Activated CD4-positive, alpha-beta T cell treated with anti-CD3 and anti-CD28 coated beads, Interleukin-2, amount 50 U/mL, for 24 hours (primary cell): ENCODE measurements at places on chromosomes 11 and 22.

DNA sequence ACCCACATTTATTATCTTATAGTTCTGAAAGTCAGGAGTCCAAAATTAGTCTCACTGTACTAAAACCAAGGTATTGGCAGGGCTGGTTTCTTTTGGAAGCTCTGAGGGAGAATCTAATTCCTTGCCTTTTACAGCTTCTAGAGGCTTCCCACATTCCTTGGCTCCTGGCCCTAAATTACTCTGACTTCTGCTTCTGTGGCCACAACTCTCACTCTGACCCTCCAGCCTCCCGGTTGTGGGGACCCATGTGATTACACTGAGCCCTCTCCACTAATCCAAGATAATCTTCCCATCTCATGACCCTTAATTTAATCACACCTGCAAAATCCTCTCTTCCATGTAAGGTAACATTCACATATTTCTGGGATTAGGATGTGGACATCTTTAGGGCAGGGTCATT, 110.9 kb downstream of the ARL14EP start:
- DNase-seq = no peak

- DNase-seq = no peak
These were observed 167.8 kb downstream of the C11orf91 start for GRCh38 chr11:33532720-33533385.

DNA sequence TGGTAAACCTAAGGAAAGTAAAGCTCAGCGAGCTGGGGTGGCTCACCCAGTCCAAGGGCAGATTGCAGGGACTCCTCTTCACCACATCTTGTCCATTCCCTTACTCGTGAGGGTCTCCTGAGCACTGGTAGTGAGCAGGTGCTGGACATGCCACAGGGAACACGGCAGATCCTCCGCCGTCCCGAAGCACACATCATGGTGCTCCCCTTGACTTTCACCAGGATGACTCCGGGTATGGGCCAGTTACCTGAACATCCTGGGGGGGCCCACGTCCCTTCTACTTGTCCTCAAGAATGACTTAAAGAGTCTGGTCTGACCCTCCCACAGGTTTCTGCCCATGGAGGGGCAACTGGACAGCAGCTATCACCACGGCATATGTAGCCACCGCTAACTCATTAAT, 8.0 kb upstream of the SF1 start:
- no peak for DNase-seq

DNA sequence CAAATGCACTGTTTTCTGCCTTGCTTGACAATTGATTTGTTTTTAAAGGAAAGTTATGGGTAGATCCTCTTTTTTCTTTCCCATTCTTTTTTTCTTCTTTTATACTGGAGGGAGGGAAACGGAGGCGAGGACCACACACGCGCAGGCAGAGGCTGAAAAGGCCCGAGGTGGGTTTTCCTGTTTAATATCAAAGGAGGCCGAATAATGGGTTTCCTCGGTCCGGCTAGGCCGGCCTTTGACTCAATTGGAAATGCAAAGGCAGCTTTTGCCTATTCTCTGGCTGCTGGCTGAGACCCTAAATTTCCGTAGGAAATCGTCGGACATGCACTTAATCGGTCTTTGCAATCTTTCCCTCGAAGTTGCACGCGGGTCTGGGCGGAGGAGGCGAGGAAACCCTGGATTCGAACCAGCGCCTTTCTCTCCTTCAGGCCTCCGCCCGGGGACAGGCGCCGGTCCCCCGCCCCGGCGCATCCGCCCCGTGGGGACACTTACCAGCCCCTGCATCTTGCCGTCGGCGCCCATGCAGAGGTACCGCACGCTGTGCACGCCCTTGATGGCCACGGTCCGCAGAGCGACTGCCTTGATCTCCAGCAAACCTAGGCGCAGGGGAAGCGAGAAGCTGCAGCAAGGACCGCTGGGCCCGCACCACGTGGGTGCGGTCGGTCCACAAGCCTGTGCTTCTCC, 911 bp downstream of the FGF19 start:
- DNase-seq = no peak

GRCh38 chr11:119432484-119433357, 9.7 kb upstream of the THY1 start:
- no peak for DNase-seq

GRCh38 chr11:80146232-80146631, 705.4 kb upstream of the TENM4 start:
- no peak for DNase-seq

DNA sequence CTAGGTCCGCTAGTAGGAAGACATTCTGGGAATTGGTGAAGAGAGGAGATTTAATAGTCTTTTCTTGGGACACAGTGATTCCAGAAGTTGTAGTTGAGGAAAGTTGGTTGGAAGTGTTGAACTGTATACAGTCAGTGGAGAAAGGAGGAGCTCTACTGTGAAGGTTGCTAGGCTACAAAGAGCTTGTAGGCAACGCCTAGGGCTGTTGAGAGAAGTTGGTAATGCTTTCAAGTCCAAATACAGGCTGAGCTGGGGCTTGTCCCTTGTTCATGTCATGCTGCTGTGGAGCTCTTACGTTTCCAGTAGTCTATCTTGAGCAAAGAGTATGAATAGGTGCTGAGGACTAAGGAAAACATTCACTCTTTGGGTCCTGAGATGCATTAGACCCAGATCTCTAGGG, 1.1 kb downstream of the TBCEL start:
- DNase-seq = no peak

- no peak for DNase-seq
These were observed 6.6 kb downstream of the CNGA4 start for GRCh38 chr11:6245536-6245935.

- DNase-seq = no peak
These were observed 36.8 kb downstream of the CELF1 start for GRCh38 chr11:47516155-47516554.

GRCh38 chr11:64677441-64678023, 45.5 kb downstream of the NRXN2 start:
- no peak for DNase-seq

DNA sequence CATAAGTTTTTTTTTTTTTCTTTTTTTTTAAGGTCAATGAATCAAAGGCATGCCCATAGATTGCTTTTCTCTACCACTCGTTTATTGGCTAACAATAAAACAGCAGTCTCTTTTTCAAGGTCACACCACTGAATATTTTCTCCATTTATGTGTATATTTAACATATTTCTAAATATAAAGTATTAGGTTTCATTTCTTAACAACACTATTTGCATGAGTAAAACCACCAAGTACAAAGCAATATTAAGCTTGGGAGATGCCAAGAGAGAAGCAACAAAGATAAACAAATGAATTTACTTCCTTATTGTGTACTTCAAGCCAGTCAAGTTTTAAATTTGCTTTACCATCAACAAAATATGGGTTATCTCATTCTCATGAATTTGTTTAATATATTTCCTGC, 708.9 kb upstream of the CCDC179 start:
- no peak for DNase-seq

GRCh38 chr22:48070760-48071159, 1308.3 kb downstream of the TBC1D22A start:
- no peak for DNase-seq

- DNase-seq = no peak
These were observed 800.9 kb upstream of the CHORDC1 start for GRCh38 chr11:91023731-91024130.

DNA sequence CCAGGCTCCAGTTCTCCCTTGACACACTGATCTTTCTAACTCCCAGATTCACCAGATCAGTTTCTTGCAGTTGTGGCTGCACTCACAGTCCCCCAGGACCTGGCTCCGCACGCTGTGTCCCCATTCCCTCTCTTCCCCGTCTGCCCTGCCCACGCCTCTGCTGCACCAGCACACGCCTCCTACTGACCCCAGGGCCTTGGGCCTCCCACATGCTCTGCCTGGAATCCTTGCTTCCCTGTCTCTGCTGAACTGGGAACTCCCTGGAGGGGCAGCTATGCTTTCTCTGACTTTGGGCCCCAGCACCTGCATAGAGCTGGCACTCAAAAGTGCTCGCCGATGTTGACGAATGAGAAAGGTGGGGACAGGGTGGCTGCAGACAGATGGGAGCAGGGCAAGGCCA, 68.9 kb downstream of the MYO7A start:
- no peak for DNase-seq

DNA sequence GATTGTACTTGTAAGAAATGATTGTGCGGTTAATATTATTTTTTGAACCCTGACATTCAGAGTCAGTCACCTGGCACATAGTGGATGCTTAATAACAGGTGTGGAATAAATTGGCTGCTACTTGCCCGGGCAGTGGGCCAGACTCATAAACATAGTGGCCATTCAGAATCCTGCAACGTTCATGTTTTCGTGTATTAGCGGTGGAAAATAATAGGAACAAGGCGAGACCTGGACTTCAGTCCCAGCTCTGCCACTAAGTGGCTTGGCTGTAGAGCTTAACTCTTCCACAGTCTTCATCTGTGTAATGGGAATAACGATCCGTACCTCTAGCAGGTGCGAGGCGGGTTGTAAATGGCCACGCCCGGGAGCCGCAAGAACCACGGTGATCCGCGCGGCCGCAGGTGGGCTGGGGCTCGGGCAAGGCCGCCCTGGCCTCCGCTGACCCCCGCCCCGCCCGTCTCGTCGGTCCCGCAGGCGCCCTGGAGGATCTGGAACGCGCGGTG, 761 bp upstream of the TMEM25 start:
- no peak for DNase-seq

DNA sequence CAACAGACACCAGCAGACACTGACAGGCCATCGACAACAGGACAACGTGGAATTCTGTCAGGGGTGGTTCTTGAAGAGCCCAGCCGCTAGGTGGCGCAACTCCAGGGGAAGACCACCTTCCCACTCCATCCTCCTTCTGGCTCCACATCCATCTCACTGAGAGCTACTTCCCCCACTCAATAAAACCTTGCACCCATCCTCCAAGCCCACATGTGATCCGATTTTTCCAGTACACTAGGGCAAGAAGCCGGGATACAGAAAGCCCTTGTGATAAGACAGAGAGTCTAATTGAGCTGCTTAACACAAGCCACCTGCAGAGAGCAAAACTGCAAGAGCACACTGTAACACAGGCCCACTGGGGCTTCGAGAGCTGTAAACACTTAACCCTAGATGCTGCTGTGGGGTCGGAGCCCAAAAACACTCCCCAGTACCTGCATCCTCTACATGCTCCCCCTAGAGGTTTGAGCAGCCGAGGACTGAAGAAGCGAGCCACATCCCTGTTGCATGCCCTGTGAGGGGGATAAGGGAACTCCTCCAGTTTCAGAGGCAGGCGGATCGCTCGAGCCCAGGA, 11.5 kb upstream of the RAB39A start:
- no peak for DNase-seq

- no peak for DNase-seq
These were observed 24.0 kb downstream of the CBX7 start for GRCh38 chr22:39128508-39128907.

GRCh38 chr11:47487421-47487820, 38.5 kb upstream of the RAPSN start:
- no peak for DNase-seq

- no peak for DNase-seq
These were observed 22.1 kb downstream of the STIM1 start for GRCh38 chr11:3877364-3878257.

DNA sequence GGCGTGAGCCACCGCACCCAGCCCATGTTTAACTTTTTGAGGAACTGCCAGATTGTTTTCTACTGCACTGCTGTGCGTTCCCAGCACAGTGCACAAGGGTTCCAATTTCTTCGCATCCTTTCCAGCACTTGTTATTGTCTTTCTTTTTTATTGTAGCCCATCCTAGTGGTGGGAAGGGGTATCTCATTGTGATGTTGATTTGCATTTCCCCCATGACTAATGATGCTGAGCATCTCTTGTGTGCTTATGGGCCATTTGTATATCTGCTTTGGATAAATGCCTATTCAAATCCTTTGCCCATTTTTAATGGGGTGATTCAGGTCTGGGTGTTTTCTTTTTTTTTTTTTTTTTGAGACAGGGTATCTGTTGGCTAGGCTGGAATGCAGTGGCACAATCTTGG, 36.6 kb upstream of the SYT7 start:
- no peak for DNase-seq

- peak; percentile 69 for DNase-seq
These were observed 38.7 kb upstream of the TTC36 start for GRCh38 chr11:118488480-118489109.

GRCh38 chr11:62922189-62922589, 1.0 kb upstream of the CHRM1 start:
- no peak for DNase-seq

GRCh38 chr11:131223198-131223991, 147.0 kb upstream of the NTM start:
- no peak for DNase-seq

- no peak for DNase-seq
These were observed 117.3 kb upstream of the PLET1 start for GRCh38 chr11:112377946-112378345.

DNA sequence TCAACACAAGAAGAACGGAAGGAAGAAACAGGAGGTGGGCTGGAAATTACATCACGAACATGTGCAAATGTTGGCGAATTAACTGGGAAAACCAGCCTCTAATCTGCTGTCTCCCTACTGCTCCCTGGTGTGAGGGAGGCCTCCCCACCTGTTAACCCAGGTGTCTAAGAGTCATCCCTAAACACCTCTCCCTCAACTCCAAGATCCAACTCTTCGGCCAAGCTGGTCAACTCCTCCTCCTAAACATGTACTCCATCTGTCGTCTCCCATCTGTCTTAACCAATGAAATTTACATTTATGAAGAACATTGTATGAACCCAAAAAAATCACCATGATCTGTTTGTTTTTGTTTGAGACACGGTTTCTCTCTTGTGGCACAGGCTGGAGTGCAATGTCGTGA, 154.2 kb downstream of the LARGE1 start:
- DNase-seq = no peak

DNA sequence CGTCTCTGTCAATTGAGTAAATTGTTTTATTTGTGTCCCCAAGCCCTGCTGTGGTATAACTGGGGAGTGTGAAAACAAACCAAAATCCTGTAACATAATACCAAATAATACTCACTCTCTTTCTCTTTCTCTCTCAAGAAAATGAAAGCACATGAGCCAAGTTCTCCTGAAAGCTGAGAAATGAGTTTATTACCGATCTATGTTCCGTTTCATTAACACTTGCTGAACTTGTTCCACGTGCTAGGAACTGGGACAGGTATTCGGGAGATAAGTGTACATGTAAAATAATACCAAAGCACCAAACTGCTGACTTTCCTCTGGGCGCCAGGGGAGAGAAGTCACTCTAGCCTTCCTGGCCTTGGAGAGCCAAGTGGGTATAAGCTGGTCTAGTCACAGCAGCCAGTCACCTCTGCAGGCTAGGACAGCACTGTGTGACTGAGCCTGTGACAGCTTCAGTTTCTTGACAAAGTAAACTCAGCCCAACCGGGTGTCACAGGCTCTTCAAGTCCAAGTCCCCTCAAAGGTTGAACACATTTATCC, 23.1 kb downstream of the CD6 start:
- DNase-seq = peak; percentile 36

GRCh38 chr11:57340039-57340615, 2.0 kb downstream of the P2RX3 start:
- DNase-seq = no peak

- no peak for DNase-seq
These were observed 20.8 kb downstream of the CARS1 start for GRCh38 chr11:3036419-3036818.
